ENCODE measurements at places on chromosomes 7 and 10.
A peak's percentile ranks its signal among the peaks of the same experiment; 100 is the strongest.

GRCh38 chr10:4265964-4266363 is 481.0 kb upstream of the KLF6 start:
- no peak for DNase-seq

GRCh38 chr7:44122529-44122928 is 819 bp downstream of the POLD2 start:
- no peak for DNase-seq

DNA sequence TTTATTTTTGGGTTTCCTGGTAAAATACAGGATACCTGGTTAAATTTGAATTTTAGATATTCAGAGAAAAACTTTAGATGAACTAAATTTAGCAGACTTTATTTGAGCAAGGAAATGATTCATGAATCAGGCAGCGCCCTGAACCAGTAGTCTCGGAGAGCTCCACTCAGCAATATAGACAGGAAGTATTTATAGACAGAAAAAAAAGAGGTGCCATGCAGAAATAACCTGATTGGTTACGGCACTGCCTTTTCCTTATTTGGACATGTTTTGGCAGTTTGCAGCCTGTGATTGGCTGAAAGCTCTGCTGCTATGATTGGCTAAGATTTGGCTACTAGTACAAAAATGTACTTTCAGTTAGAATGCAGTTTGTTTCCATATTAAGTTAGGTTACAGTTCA is 198.3 kb upstream of the DKK1 start:
- DNase-seq = peak; percentile 49

DNA sequence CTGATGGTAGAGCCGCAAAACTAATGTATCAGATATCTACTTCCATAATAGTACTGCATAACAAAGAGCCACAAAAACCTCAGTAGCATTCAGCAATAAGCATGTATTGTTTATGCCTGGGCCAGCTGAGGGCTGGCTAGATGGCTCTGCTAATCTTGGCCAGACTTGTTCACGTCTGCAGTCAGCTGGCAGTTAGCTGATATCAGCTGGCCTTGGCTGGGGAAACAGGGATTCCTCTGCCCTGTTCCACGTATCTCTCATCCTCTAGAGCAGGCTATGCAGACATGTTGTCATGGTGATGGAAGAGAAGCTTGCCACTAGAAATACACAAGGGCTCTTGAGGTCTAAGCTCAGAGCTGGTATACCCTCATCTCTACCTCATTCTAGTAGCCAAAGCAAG is 62.9 kb downstream of the GRM8 start:
- no peak for DNase-seq

DNA sequence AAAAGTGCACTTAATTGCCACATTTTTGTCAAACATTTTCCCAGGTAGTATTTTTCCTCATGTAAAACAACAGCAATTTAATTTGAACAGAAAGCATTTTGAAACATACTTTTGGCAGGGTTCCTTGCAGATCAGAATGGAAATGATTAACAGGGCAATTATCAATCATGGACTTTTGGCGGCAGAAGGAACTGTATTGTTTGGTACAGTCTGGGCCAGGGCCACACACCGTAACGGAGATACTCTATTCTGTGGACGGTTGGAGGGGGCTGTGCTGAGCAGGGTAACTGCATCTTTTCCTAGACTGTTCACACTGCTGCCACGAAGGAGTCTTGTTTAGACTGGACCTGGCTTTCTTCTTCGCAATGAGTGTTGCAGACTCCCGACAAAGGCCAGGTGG is 62.3 kb downstream of the EGFR start:
- no peak for DNase-seq

GRCh38 chr7:99394188-99394502 is 14.3 kb downstream of the PDAP1 start:
- no peak for DNase-seq

GRCh38 chr7:137081321-137082093 is 213.1 kb downstream of the CHRM2 start:
- DNase-seq = peak; percentile 91

DNA sequence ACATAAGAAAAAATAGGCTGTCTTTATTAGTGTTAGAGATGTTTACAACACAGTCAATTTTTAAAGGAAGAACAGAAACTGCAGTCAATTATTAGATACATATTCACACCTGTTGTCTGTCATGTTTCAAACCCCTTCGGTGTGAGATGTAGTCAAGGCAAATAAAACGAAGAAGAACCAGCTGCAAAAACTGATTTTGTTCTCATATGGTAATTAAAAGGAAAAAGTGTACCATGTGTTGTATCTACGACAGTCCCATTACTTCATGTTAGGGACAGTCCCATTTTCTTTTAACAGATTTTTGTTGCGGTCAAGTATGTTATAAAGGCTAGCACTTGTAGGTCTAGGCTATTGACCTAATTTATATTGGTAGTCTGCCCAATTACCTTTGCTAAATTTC is 149.4 kb downstream of the LRRN3 start:
- DNase-seq = no peak

- DNase-seq = peak; percentile 39
Measured at GRCh38 chr10:122461367-122461728, at the start of gene HTRA1. TSS of gene HTRA1 (plus strand) at chr10:122461553. CDS start at chr10:122461653, 100 bp downstream.

DNA sequence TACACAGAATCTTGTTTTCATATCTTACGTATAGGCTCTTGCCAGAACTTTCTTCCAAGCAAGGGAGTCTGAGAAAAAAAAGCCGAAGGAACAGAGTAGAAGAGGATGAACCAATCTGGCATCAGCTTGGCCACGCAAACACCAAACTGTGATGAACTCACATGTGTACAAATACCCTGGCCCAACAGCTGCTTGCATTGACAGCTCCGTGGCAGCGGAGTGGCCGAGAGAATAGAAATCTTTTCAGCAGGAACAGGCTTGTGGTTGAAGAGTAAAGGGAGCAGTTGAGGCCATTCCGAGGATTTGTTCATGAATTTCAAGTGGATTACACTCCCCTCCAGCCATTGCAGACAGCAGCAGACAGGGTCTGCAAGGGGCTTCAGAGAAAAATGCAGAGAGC is 173.8 kb upstream of the PLXNA4 start:
- DNase-seq = no peak

- no peak for DNase-seq
Measured at GRCh38 chr10:76136961-76137360, 705.5 kb downstream of the LRMDA start.

GRCh38 chr10:18104223-18104872 is 35.9 kb upstream of the CACNB2 start:
- peak; percentile 38 for DNase-seq

- no peak for DNase-seq
Measured at GRCh38 chr10:9898633-9899395, 1118.9 kb upstream of the CELF2 start.

DNA sequence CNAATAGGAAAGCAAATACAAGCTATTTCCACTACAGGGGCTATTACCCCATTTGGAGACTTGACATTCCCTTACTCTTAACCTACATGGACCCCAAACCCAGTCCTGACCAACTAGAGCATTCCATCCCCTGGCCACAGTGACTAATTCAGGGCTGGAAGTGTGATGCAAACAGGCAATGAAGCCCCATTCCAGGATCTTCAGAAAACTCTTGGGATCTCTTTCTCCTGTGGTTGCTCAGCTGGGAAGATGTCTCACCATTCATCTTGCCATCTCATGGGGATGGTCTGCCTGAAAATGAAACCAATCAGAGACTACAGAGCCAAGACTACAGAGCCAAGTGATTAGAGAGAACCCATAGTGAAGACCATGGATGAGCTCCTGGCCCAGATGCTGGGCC is 206.2 kb downstream of the ZNF365 start:
- no peak for DNase-seq

DNA sequence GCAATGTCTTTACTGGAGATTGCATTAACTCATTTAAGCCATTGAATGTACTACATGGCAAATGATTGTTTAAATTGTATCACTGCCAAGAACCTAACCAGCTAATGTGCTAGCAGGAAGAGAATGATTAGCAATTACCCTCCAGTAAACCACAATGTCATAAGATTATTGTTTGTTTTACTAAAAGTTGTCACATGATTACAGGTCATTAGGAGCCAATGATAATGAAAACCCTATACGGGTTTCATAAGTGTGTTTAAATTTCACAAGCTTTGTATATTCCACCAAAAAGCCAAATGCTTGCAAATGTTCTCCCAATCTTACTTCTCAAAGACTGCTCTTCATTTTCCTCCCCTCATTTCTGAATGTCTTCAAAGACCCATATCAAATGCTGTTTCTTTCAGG is 76.5 kb upstream of the PPP1R3C start:
- peak; percentile 54 for DNase-seq

DNA sequence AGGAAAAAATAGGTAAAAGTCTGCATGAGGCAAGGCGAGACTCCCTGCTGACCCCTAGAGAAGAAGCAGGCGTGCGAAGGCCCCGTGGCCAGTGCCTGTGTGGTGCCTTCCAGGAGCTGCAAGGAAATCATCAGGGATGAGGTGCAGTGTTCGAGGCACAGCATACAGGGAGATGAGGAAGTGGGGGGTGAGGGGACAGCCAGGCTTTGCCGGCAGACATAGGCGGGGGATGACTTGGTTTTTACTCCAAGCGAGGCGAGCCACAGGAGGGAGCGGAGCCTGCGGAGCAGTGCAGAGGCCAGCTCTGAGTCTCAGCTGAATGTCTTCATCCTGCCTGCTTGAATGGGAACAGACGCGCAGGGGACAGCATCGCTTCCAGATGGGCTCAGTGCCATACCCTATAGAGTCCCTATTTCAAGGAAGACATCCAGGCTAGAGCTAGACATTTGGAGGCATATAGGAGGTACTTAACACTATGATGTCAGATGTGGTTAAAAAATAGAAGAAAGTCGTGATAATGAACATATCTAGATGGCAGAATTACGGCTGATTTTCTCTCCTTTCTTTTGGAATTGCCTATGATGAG is 49.5 kb downstream of the TCERG1L start:
- DNase-seq = no peak

- DNase-seq = no peak
Measured at GRCh38 chr7:24464861-24465260, 108.4 kb upstream of the PALS2 start.

- DNase-seq = no peak
Measured at GRCh38 chr7:68224041-68224741, 1227.6 kb downstream of the TYW1 start.

- DNase-seq = no peak
Measured at GRCh38 chr7:20374399-20374798, 43.7 kb downstream of the ITGB8 start.

GRCh38 chr10:130340816-130341215 is 204.6 kb downstream of the GLRX3 start:
- no peak for DNase-seq

- DNase-seq = no peak
Measured at GRCh38 chr7:153920897-153921296, 131.3 kb upstream of the DPP6 start.

GRCh38 chr7:35570937-35571336 is 124.0 kb downstream of the HERPUD2 start:
- no peak for DNase-seq

DNA sequence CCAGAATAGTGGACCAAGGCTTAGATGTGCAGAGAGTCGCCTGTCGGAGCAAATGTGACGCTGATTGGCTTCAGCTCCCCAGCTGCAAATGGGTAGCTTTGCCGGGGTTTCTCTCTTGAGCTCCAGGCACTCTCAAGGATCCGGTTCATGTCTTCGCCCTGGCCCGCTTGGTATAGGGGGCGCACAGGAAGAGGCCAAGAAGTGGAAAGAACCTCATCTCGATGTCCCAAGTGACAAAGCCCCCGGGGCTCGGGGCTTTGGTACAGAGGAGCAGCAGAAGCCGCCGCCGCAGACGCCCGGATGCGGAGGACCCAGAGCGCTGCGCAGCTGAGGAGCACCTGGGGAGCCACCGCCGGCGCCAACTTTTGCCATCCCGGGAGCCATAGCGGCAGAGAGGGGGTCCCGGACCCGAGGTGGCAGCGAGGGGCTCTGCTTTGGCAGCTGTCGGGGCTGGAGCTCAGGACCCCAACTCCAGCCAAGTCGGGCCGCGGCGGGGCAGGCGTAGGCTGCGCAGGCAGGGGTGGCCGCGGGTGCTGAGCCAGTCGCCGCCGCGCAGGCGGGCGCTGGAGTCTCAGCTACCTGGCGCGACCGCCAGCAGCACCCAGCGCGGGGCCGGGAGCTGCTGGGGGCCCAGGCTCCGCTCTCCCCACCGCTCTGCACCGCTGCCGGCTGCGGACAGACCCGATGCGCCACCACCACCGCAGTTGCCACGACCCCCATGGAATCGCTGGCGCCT is 466.6 kb downstream of the XPNPEP1 start:
- DNase-seq = no peak
